NT2/D1 (cell line): ENCODE measurements at places on chromosomes 2 and 18.

GRCh38 chr2:68853035-68853434 lies 18.2 kb downstream of the BMP10 start:
- no peak for DNase-seq

DNA sequence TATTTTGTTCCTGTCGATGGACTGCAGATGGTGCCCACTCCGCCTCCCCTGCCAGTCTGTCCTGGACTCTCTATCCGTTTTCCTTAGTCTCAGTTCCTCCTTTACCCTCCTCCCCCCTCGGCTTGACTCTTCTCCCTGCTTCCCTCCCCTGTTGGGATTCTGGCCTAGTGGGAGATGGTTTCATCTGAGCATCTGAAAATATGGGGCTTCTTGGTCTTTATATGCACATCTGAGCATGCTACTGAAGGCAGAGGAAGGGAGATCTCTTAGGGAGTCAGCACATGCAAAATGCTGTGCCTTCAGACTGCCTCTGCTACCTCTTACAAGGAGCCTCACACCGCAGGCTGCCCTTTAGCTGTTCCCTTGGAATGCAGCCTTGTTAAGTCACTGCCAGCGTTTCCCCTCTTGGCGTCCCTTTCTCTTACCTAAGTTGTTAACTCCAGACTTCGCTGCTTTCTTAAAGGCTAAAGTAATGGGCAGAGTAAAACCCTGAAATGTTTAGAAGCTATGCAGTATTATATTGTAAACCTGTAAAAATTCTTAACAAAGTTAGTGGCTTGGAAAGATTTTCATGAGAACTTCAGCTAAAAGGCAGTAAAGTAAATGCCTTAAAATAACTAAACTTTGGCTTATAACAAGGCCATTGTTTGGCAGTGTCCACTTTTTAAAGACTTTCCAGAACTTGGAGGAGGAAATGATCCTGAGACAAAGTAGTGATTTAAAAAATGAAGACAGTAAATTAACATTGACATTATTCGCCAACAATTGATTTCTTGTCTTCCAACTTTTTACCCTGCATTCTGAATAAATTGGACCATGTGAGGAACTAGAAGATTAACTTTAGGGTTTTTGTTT lies 49.8 kb downstream of the LDLRAD4 start:
- peak; percentile 71 for DNase-seq

- no peak for DNase-seq
Observed at GRCh38 chr18:48623468-48624235, 84.8 kb downstream of the CTIF start.

- DNase-seq = no peak
Observed at GRCh38 chr2:120302301-120302700, 43.6 kb upstream of the INHBB start.

GRCh38 chr18:67517444-67517765 lies 885 bp upstream of the DSEL start:
- no peak for DNase-seq

- DNase-seq = no peak
Observed at GRCh38 chr2:226002438-226002837, 602.9 kb downstream of the NYAP2 start.

DNA sequence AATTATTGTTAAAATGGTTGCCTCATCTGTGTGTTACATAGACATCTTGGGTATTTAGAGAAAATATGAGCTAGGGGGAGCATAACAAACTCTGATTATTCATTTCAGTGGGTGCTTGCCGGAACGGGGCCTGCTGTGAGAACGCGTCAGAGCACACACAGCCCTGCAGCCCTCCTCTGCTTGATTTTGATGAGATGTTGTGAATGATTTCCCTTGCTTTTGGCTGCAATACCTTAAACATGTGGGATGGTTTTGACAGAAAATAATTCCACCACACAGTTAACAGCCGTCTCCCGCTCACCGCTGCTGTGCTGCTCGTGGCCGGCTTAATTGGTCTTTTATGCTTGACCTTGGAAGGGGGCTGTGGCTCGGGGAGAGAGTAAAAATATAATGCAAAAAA lies 49.9 kb upstream of the TXNDC2 start:
- no peak for DNase-seq

GRCh38 chr2:223995569-223995968 lies 38.3 kb downstream of the MRPL44 start:
- DNase-seq = no peak

GRCh38 chr2:35783723-35784122 lies 571.9 kb upstream of the CRIM1 start:
- no peak for DNase-seq

DNA sequence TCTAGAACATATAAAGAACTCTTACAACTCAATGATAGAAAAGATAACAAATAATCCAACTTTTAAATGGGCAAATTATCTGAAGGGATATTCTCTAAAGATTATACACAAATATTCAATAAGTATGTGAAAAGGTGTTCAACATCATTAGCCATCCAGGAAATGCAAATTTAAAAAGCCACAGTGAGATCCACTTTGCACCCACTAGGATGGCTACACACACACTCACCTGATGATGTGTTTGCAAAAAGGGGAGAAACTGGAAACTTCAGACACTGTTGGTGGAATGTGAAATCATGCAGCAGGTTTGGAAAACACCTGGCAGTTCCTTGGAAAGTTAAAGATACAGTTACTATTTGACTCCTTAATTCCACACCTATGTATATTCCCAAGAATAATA lies 87.2 kb upstream of the GYPC start:
- no peak for DNase-seq

DNA sequence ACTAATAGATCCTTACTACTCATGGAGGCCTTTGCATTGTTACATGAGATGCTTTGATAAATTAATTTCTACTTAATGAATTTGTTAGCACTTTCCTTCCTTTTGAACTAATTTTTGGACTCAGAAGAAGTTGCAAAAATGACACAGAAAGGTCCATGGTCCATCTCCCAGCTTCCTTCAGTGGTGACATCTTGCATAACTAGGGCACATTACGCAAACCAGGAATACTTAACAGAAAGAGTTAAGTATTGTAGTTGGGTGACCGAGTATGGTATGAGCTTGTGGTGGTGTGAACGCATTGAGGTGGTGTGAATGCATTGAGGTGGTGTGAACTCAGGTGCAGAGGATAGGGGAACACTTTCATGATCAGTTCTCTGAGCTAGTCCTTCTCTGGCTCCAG lies 151.1 kb upstream of the TWIST2 start:
- DNase-seq = no peak

- no peak for DNase-seq
Observed at GRCh38 chr18:59690996-59691395, 6.2 kb downstream of the CCBE1 start.

DNA sequence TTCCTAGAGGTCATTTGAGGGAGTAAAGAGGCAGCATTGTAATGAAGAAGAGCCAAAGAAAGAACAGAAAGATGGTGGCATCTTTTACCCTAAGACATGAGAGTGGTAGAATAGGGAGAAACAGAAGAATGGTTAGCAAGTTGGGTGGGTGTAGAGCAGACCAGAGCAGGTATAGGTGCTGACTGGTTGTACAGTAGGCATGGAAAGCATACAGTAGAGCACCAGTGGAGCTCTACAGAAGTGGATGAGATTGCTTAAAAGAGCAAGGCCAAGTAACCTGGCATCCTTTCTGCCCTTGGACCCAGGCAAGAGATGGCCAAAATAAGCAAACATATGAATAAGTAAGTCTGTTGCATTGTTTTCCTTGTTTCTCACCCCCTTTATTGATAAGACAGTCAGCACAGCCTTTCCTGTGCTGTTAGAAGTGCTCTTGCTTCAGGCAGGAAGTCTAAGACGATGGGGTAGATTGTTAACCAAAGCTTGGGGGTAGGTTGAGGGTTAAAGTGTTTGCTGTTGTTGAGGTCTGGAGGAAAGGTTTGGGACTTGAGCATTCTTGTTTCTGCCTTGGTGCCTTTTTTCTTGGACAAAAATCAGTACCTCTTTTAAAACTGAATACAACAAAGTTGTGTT lies 76.9 kb downstream of the DIS3L2 start:
- DNase-seq = no peak

DNA sequence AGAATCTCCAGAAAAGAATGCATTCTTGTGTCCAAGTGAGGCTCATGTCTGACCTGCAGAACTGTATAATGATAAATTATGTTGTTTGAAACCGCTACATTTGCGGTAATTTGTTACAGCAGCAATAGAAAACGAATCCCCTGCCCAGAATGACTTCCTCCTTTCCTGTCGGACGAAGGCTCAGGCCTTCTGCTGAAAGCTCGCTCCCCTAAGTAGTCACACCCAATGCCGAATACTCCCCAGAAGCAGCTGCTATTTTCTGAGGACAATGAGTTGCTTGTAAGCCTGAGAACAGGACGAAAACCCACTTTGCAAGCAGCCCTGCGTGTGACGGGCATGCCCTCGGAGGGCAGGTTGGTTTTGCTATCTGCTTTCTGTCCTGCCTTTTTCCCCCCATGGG lies 27.7 kb upstream of the PTPN4 start:
- no peak for DNase-seq

DNA sequence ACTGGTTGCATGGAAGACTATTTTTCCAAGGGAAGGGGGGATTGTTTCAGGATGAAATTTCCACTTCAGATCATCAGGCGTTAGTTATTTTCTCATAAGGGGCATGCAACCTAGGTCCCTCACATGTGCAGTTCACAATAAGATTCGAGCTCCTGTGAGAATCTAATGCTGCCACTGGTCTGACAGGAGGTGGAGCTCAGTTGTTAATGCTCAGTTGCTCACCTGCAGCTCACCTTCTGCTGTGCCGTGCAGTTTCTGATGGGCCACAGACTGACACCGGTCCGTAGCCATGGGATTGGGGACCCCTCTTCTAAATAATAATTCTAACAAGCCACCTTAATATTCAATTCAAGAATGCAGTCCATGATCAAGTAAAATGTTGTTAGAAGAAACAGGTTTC lies 34.9 kb downstream of the PLCL1 start:
- no peak for DNase-seq

- no peak for DNase-seq
Observed at GRCh38 chr2:148901142-148901541, 26.1 kb downstream of the KIF5C start.
